ENCODE measurements at places on chromosomes 5 and 9.
A peak's percentile ranks its signal among the peaks of the same experiment; 100 is the strongest.

DNA sequence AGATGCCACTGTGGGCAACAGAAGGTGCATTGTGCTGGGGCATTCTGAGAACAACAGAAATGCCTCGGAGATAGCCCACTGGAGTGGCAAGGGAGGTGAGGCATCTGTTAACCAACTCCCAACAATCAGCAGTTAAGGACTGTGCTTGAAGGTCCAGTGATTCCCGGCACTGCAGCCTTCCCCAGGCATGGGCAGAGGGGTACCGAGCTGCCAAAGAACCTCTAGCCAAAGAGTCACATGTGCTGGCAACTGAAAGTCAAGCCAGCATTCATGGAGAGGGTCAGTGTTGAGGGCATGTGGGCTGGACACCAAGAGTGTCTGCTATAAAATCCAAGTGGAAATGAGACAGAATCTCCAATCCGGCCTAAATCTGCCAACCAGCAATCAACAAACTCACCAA lies 149.6 kb downstream of the ASTN2 start:
- DNase-seq = no peak

DNA sequence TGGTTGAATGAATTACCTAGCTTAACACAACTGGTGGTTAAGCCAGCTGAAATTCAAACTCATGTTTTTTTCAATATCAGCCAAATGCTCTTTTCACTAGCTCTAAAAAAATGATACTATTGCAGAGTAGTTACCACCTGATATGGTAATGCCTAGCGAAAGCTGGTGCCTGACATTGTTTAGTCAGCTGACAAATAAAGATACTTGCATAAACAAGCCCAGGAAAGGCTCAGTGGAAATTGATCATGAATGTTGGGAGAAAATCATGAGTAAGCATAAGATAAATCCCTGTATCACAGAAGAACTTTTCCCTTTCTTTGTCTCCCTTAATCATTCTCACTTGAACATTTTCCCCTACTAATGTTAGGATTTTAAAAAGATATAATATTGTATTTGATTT lies 54.6 kb downstream of the FGF10 start:
- DNase-seq = no peak

DNA sequence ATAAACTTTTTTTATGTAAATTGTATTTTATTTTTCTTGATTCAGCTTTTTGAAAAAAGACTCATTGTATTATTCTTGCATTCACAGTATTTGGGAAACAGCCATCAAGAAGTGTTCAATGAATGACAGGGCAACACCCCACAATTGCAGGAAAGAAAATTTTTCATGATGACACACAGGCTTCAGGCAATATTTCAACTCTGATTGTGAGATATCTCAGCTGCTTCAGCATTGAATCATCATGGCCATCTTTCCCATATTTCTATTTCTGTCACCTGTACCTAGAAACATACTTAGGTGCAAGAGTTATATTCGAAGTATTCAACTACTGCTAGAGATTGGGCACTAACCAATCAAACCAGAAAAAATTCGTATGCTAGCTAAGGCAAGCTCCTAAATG lies 446.0 kb downstream of the ISL1 start:
- DNase-seq = no peak

DNA sequence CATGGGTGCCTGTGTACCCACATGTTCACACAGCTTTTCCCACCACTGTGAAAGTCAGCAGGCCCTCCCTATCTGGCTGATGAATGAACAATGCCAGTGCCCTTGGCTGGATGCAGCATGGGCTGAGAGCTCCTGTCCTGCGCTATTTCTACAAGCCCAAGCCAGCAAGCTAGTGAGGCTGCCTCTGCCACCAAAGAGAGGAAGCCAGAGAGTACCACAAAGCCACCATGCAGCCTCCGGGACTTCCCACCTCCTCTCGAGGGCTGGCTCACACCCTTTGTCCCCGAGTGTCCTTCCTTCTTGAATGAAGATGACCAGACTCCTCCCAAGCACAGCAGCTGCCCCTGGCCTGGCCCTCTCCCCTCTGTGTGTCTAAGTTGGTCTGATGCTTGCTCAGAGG lies 76.5 kb downstream of the SH3PXD2B start:
- DNase-seq = no peak

DNA sequence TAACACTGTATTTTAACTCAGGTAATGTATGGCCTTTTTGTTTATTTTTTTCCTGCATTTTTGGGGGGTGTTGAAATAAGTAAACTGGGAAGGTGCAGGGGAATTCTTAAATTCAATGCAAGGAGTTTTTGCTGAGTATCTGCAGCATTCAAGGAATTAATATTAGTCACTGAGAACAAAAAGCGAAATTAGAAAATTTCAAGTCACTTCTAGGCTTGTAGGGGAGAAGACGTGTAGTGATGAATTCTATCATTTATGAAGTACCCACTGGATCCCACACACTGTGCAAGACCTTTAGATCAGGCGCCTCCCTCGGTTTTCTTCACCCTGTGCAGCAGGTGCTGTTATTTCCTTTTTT lies 1.2 kb downstream of the EHMT1 start:
- no peak for DNase-seq

DNA sequence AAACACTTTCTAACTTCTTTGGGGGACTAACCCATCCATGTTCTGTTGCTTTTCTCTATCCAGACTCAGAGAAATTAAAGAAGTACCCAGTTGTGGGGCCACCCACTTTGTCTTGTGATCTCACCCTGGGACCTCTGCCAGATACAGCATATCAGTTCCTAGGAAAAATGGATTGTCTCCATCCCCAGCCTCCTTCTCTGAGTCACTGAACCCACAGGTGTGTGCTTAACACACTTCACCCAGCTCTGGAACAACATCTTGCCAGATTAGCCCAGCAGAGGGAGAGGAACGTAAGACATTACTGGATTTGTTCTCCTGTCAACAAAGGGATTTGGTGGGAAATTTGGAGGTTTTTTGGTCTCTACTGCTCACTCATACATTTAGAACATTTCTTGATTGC lies 19.2 kb downstream of the FAM240B start:
- peak; percentile 67 for DNase-seq

- DNase-seq = no peak
Measured at GRCh38 chr9:121317737-121318630, 50.0 kb downstream of the GSN start.

DNA sequence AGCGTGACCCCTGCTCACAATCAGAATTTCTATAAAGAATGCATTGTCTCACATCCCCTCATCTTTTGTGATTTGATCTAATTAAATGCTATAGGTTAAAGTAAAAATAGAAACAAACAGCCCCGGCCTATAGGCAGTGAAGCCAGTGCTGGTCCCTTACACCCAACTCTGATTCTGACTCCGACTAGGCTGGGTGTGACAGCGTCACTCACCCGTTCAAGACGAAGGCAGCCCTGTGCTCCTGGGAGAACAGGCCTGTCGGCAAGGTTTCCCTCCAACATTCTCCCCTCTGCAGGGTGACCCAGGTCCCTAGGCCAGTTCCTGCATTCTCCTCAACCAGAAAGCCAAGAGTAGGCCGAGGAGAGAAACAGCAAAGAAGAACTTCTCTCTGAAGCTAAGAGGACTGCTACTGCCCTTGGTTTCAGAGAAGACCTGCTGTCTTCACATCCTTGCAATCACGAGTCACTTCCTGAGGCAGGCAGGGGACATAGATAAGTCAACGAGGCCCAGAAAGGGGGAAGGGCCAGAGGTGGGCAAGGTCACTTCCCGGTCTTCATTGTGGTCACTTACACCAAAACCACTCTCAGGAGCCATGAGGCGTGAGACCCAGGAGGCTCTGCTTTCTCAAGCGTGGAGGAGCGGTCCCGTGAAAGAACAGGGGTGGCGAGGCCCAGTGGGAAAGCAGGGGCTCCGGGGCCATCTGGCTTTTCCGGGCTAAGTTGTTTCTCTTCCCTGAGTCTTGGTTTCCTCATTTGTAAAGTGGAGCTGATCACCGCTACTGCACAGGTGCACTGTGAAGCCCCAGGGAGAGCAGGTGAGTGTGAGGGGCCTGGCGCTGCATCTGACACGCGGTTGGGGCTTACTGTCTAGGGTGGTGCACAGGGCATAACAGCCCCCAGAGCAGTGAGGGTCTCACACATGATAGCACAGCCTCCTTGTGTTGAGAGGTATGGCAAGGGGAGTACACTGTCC lies 200.8 kb downstream of the CRB2 start:
- no peak for DNase-seq

DNA sequence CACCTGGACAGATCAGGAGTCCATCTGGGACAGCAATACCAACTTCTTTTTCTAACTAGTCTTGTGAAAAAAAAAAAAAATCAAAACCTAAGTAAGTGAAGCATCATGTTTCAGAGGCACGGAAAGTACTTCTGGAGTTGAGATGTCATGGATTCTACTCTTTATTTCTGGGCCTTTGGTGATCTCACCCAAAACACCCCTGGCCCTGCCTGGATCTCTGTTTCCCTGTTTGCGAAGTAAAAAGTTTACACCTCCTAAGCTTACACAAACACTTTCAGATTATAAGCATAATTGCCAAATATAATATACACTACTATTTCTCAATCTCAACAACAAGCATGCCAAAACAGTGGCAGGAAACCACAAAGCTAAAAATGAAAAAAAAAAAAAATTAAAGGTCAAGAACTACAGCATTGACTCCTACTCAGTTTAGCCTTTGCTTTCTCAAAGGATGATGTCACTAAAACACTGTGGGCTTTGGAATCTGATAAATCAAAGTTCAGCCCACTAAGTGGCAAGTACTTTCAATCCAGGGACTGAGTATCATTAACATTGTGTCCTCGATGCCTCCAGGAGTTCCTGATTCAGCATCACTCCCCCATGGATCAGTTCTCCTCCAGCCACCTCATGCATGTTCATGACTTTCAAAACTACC lies 291.9 kb downstream of the NFIB start:
- no peak for DNase-seq

DNA sequence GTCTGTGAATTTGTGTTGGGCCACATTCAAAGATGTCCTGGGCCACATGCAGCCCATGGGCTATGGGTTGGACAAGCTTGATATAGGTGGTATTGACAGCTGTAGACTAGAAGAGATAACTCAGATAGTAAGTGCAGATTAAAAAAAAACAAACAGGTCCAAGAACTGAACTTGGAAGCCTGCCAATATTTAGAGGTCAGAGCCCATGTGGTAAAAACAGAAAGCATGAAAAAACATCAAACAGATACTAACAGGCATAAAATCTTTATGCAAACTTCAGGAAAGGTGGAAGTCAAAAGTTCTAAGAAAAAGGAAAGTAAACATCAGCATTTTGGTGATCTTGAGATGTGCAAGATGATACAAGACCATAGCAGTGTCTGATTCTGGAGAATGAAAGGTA lies 155.1 kb upstream of the NR4A3 start:
- no peak for DNase-seq

GRCh38 chr9:104873489-104873850 lies 54.5 kb downstream of the ABCA1 start:
- no peak for DNase-seq

DNA sequence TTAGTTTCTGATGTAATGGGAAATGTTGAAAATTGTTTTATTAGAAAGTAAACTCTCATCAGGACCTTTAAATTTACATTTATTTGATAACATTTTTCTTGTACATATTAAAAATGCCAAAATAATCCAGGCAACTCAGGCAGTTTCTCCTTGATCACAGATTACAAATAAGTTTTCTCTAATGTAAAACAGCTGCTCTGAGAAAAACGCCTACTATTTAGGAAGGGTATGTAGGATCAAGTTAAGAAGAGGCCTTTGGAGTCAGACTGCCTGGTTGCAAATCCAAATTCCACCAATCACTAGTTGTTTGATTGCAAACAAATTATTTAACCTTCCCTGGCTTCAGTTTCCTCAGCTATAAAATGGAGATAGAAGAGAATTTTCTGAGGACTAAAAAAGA lies 610.8 kb downstream of the PDE4D start:
- DNase-seq = no peak

- no peak for DNase-seq
Measured at GRCh38 chr5:2686321-2687124, 65.0 kb downstream of the IRX2 start.

DNA sequence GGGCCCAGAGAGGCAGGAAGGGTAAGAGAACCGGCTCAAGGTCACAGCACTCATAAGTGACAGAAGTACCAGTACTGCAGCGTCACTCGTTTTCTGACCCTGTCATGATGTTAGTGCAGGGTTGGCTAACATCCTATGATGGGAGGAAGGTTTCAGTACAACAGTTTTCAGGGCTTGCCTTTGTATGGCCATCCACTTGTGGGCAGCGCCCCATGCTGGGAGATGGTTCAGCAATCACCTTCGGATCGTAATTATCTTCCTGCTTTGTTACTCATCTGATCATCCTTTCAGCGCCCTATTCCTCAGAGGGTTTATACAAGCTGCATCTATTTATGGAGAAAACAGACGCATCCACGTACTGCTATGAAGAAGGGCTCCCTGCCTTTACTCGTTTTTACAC lies 2.4 kb downstream of the MAP1B start:
- DNase-seq = no peak

- no peak for DNase-seq
Measured at GRCh38 chr5:107950776-107951175, 280.0 kb upstream of the EFNA5 start.

GRCh38 chr9:20564650-20565049 lies 57.6 kb downstream of the MLLT3 start:
- DNase-seq = no peak

GRCh38 chr9:73684601-73685000 lies 532.9 kb downstream of the ANXA1 start:
- DNase-seq = no peak

GRCh38 chr5:38944282-38944681 lies 98.5 kb downstream of the OSMR start:
- DNase-seq = no peak

DNA sequence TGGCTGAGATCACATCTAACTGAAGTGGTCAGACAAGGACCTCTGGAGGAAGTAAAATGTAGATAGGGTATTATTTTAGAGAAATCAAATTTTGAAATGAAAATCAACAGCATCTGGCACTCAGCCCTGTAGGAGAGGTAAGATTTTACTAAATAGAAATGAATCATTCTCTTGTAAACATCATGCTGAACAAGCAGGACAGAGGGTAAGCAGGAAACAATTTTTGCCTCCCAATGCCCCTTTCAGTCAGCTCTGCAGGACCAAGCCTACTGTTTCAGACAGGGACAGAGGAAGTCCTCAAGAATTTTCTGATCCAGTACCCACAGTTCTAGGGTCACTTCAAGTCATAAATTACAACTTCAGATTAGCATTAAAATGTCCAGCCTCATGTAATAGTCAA lies 190.1 kb downstream of the ESM1 start:
- DNase-seq = no peak

DNA sequence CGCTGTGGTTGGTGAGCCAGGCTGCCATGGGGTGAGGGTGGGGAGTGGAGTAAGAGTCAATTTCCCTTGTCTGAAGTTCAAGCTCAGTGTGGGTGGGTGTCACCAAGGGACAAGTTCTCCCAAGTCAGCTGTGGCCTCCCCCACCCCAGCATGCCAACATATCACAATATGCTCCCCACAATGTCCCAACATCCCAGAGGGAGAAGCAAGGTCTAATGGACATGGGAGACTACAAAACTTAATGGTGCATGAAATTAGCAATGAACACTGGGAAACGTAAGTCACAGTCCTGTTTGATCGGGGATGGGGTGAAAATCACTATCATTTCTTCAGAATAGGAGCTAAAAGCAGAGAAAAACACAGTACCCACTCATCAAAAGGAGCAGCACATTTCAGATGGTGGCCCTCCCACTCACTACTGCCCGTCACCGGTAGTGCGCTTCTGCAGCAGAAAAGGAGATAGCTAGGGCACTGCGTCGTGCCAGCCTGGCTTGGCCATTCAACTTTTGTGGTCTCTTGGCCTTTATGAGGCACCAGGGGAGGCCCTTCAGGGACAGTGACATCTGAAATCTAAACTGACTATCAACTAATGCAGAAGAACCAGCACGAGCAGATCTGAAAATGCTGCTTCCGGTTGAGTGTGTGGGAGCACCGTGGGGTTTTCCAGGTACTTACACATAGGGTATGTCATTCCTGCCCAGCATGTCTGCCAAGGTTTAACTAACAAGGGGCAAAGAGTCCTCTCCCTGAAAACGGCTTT lies 20.5 kb upstream of the NDFIP1 start:
- DNase-seq = no peak

Data from astrocyte of the cerebellum (primary cell).